ENCODE measurements at places on chromosomes 16 and 17. TPM values are rescaled to one million over a fixed set of nuclear protein-coding genes. Genes with fewer than 3 reads are reported as not detected.

EIF3CL gene
- 77.9 TPM for total RNA-seq

ADGRG1 gene
- total RNA-seq: 0.20 TPM

- no peak overlapping the region for H3K4me3 ChIP-seq
- H3K36me3 ChIP-seq: peaks cover 15% of the 10 kb centered on the region
- H3K27me3 ChIP-seq: no peaks in the 10 kb centered on the region
- DNase-seq: no peak
- H3K27ac ChIP-seq: no peak overlapping the region
- no peaks in the 10 kb centered on the region for H3K4me1 ChIP-seq
These were observed 62.9 kb downstream of the LMF1 start for GRCh38 chr16:907842-908241.

- H3K4me3 ChIP-seq: peak within 1 kb of the TSS; percentile 65
- H3K27ac ChIP-seq: no peak within 1 kb of the TSS
- H3K4me1 ChIP-seq: peaks cover 60% of the 10 kb centered on the region
- H3K27me3 ChIP-seq: peaks cover 15% of the 10 kb centered on the region
- no peaks in the 10 kb centered on the region for H3K36me3 ChIP-seq
- DNase-seq: peak; percentile 63
These were observed at the start of gene CNTNAP1 for GRCh38 chr17:42681976-42682721. TSS of gene CNTNAP1 (plus strand) at chr17:42682531. CDS start at chr17:42682830, 299 bp downstream.

- peaks cover 16% of the 10 kb centered on the region for H3K4me1 ChIP-seq
- no peak overlapping the region for H3K4me3 ChIP-seq
- H3K27me3 ChIP-seq: peaks cover 5% of the 10 kb centered on the region
- no peak overlapping the region for H3K27ac ChIP-seq
- DNase-seq: no peak
- no peaks in the 10 kb centered on the region for H3K36me3 ChIP-seq
These were observed 16.7 kb upstream of the ADGRG1 start for GRCh38 chr16:57611706-57612105.

- H3K4me1 ChIP-seq: no peaks in the 10 kb centered on the region
- H3K36me3 ChIP-seq: no peaks in the 10 kb centered on the region
- no peak overlapping the region for H3K4me3 ChIP-seq
- no peak for DNase-seq
- H3K27me3 ChIP-seq: no peaks in the 10 kb centered on the region
- H3K27ac ChIP-seq: no peak overlapping the region
These were observed 263.9 kb downstream of the C16orf95 start for GRCh38 chr16:87053016-87053982.

GRCh38 chr17:55749985-55750384 lies 866 bp upstream of the PCTP start:
- no peak overlapping the region for H3K27ac ChIP-seq
- H3K27me3 ChIP-seq: peaks cover 4% of the 10 kb centered on the region
- no peak overlapping the region for H3K4me3 ChIP-seq

GRCh38 chr16:30780021-30780420 lies 7.0 kb downstream of the ZNF629 start:
- H3K4me1 ChIP-seq: peaks cover 12% of the 10 kb centered on the region
- no peak overlapping the region for H3K4me3 ChIP-seq
- H3K27me3 ChIP-seq: no peaks in the 10 kb centered on the region
- H3K36me3 ChIP-seq: no peaks in the 10 kb centered on the region
- no peak for DNase-seq
